ENCODE measurements at places on chromosomes 1 and 21.

- H3K27me3 ChIP-seq, result no peaks in the 10 kb centered on the region
- no peak overlapping the region for H3K4me3 ChIP-seq
- peaks cover 100% of the 10 kb centered on the region for H3K4me1 ChIP-seq
- peaks cover 33% of the 10 kb centered on the region for H3K36me3 ChIP-seq
- peak overlapping the region; percentile 99 for H3K27ac ChIP-seq
These were observed 17.1 kb upstream of the A3GALT2 start for GRCh38 chr1:33338048-33338439.

DNA sequence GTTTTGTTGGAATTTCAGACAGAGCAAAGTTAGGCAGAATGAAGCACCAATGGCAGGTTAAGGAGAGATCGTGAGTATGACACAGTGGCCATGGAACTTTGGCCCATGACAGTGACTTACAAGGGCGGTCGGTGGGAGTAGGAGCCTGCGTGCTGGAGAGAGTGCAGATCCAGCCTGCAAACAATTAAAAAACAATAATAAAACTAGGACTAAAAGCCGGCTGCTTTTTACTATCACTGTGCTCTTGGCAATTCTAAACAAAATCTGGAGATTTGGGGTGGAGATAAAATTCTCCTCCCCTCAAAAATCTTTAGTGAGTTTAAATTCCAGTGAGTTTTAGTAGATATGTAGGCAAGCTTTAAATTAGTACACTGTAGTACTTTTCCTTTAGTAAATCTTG, 96.9 kb downstream of the DHRS3 start:
- H3K4me3 ChIP-seq, result no peak overlapping the region
- DNase-seq, result no peak
- H3K27me3 ChIP-seq, result no peaks in the 10 kb centered on the region
- H3K27ac ChIP-seq, result no peak overlapping the region
- H3K36me3 ChIP-seq, result no peaks in the 10 kb centered on the region

DNA sequence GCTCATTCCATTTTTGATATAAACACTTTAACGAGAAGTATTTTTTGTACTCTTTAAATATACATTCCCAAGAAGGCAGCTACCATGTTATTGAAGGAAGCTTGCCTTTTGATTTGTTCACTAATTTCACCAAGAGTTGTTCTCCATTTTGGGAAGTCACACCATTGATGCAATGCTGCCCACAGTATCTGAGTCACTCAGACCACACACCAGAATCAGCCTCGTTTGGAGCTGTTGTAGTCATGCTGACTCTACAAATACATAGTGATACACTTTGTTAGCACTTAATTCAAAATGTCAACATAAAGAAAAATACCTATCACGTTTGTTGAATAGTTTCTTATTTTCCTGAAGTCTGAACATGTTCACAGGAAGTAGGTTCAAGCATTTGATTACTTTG, 78.7 kb downstream of the PAPPA2 start:
- no peak for DNase-seq
- H3K4me3 ChIP-seq, result no peak overlapping the region
- no peaks in the 10 kb centered on the region for H3K4me1 ChIP-seq
- no peak overlapping the region for H3K27ac ChIP-seq
- H3K36me3 ChIP-seq, result no peaks in the 10 kb centered on the region
- H3K27me3 ChIP-seq, result no peaks in the 10 kb centered on the region

DNA sequence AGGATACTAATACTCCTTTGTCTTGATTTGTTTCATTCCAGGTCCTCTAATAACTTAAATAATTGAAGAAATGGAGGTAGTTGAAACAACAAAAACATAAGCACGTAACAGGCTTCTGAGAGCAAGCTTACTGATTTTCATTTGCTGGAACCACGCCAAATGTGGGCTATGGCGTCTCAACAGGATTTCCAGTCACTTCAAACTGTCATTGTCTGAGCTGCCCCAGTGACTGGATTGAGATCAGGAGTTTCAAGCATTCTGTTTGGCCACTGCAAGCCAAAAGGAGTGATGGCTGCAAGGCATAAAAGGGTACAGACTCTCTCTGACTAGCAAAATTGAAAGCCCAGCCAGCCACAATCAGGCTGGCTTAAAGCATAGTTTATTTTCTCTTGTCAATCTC, 289.9 kb downstream of the DPYD start:
- H3K27ac ChIP-seq, result no peak overlapping the region
- H3K27me3 ChIP-seq, result no peaks in the 10 kb centered on the region
- DNase-seq, result no peak
- H3K4me3 ChIP-seq, result no peak overlapping the region
- H3K36me3 ChIP-seq, result no peaks in the 10 kb centered on the region

- H3K27me3 ChIP-seq, result no peaks in the 10 kb centered on the region
- DNase-seq, result no peak
- no peaks in the 10 kb centered on the region for H3K4me1 ChIP-seq
- no peaks in the 10 kb centered on the region for H3K36me3 ChIP-seq
These were observed 21.0 kb upstream of the LORICRIN start for GRCh38 chr1:153238527-153238926.

Data from right atrium auricular region (tissue), 2 donors.